ENCODE measurements at places on chromosomes 16 and 17. TPM values are rescaled to one million over a fixed set of nuclear protein-coding genes. Genes with fewer than 3 reads are reported as not detected.

DNA sequence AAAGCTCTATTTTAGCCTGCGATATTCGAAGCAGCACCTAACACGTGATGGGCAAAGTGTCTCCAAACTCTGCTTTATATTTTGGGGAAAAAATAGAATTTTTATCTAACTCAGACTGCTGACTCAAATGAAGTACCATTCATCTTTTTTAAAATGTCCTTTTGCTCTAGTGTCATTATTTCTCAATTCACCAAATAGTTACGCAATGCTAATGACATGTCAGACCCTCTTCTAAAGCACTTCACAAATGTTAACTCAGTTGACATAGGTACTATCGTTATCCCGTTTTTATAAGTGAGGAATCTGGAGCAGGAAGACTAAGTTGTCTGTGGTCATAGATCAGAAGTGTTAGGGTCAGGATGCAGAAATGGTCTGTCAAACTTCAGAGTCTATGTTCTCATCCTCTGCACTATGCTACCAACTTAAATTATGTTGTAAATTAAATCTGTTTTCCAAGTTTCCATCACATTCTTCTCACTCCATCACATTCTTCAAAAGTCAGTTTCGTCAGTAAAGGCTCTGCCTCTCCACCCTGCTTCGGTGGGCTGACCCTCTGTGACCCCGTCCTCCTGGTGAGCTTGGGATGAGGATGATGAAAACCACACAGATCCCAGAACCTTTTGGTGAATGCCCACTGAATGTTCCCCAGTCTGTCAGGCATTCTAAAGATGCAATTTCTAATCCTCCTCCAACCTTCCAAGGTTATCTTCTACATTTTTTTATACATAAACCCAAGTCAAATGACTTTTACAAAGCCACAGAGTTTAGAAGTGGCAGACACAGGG lies 102.8 kb downstream of the ADAMTS18 start:
- no peaks in the 10 kb centered on the region for H3K36me3 ChIP-seq
- H3K4me3 ChIP-seq: no peak overlapping the region
- no peaks in the 10 kb centered on the region for H3K27me3 ChIP-seq
- no peaks in the 10 kb centered on the region for H3K4me1 ChIP-seq
- H3K27ac ChIP-seq: no peak overlapping the region

DNA sequence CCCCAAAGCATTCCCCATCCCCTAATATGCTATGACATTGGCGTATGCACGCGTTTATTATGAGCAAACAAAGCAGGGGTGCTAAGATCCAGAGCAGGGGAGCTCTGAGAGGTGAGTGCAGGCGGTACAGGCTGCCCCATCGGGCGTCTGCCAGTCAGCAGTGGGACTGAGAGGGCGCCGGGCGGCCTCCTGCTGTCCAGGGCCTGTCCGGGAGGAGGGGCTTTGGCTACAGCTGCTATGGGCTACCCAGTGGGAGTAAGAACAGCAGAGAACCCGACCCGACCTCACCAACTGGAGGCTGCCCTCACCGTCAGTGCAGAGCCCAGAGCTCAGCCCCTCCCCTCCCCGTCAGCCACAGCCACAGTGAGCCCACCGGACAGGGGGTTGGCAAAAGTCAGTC lies 18.5 kb upstream of the AATK start:
- H3K27ac ChIP-seq: no peak overlapping the region
- no peak for DNase-seq
- H3K4me3 ChIP-seq: no peak overlapping the region
- H3K27me3 ChIP-seq: no peaks in the 10 kb centered on the region
- no peaks in the 10 kb centered on the region for H3K4me1 ChIP-seq

The HS3ST4 gene
- not detected for total RNA-seq

- peaks cover 32% of the 10 kb centered on the region for H3K4me1 ChIP-seq
- H3K27me3 ChIP-seq: no peaks in the 10 kb centered on the region
- H3K4me3 ChIP-seq: no peak overlapping the region
- no peak for DNase-seq
- no peaks in the 10 kb centered on the region for H3K36me3 ChIP-seq
Measured at GRCh38 chr17:17774009-17774881, 62.5 kb downstream of the SREBF1 start.

The TMC6 gene
- 58.0 TPM for total RNA-seq

The C1QTNF8 gene
- 0.39 TPM for total RNA-seq

Measured in Panc1 (cell line).